ENCODE measurements at places on chromosomes 2 and 18.

GRCh38 chr2:157061799-157062198 lies 195.7 kb upstream of the GALNT5 start:
- DNase-seq = no peak

- DNase-seq = no peak
These were observed 6.0 kb downstream of the HADHA start for GRCh38 chr2:26238311-26238958.

GRCh38 chr2:2739231-2739795 lies 408.2 kb upstream of the MYT1L start:
- no peak for DNase-seq

- DNase-seq = no peak
These were observed at the start of gene LDLRAD4 for GRCh38 chr18:13218368-13218991. Gene LDLRAD4 (plus strand): TSS chr18:13218760.

DNA sequence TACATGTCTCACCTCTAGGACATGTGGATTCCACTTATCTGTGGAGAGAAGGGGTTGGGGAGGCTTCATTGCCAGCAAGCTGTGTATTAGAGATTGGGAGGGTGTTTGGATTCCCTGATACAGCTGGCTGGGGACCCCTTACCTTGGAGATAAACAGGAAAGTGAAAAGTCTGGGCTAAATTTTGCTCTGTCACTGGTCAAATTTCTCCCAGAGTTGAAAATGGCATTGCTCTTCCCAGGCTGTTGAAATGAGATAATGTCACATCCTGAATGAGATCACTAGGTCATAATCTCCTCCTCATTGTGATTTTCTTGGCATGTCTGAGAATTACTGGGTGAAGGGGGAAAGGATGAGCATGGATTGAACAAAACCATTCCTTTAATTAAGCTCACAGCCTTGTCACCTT lies 265.0 kb upstream of the PARD3B start:
- no peak for DNase-seq

DNA sequence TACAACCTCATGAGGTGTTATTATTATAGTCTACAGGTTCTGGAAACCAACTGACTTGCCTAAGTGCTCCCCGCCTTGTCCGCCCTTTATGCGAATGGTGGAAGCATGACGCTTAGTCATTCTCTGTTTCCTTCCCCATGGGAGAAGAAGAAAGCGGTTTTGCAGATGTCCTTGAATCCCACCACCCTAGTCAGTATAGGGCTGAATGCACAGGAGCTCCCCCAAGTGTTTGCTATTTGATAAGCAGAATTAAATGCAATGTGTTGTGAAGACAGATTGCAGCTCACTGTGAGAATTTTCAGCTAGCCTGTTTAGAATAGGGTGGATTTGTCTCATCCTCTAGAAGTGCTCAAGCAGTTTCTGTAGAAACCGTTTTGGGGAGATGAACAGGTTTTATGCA lies 652.0 kb downstream of the DCC start:
- DNase-seq = no peak

- DNase-seq = no peak
These were observed 743 bp downstream of the XPO1 start for GRCh38 chr2:61537277-61537949.

DNA sequence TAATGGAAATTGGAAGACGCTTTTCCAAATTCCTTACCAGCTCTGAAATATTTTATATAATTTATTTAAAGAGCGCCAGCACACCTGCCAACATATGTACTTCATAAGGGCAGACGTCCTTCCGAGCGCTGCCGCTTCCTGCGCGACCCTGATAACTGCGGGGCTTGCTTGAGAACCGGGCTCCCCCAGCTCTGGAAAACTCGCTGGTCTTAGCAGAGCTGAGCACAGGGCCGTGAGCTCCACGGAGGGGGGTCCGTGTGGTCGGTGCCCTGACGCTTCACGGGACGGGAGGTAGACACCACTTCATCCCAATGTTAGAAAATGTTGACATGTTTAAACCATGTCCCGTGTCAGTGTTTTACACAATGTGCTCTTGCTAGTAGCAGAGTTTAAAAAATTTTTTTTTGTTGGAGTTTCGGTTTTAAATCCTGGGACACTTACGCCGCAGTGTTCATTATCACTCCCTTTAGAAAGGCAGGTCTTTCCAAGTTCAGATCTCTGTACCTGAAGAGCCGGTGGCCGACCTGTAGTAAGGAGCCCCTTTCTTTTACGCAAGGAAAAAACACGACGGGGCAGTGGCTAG lies 1.6 kb downstream of the NFATC1 start:
- no peak for DNase-seq

GRCh38 chr2:193966590-193966989 lies 1690.4 kb upstream of the SLC39A10 start:
- DNase-seq = peak; percentile 66

GRCh38 chr18:49175476-49175875 lies 224.7 kb upstream of the SMAD7 start:
- no peak for DNase-seq
